Bone marrow (tissue), 2 donors: ENCODE measurements at places on chromosomes 2 and 18.

DNA sequence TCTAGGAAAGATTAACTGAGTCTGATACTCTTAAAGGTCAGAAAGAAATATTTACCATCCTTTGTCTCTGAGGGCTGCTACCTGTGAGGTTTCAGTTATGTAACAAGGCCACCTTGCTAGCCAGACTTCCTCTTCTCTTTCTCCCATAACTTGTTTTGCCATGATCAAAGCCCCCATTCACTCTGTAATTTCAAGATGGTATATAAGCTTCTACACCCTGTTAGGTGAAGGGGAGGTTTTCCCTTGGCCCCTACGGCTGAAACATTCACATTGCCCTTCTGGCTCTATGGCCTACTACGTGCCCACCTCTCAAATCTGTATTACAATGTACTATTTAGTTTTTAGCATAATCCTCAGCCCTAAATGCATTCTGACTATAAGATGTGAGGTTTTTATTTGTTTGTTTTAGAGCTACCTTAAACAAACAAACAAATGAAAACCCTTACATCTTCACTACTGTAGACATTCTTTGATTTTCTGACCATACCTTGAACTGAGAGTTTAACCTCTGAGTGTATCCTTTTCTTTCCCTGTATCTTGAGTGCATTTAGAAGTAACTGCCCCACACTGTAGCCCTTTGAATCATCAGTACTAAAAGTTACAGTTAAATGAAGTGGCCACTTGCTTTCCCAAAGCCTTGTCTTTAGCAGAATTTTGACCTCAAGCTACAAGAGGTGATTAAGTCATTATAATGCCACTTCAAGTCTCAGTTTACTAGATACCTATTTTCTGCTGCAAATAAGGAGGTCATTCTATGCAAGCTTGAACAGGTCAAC is 332.2 kb downstream of the SOCS6 start:
- no peak for DNase-seq

DNA sequence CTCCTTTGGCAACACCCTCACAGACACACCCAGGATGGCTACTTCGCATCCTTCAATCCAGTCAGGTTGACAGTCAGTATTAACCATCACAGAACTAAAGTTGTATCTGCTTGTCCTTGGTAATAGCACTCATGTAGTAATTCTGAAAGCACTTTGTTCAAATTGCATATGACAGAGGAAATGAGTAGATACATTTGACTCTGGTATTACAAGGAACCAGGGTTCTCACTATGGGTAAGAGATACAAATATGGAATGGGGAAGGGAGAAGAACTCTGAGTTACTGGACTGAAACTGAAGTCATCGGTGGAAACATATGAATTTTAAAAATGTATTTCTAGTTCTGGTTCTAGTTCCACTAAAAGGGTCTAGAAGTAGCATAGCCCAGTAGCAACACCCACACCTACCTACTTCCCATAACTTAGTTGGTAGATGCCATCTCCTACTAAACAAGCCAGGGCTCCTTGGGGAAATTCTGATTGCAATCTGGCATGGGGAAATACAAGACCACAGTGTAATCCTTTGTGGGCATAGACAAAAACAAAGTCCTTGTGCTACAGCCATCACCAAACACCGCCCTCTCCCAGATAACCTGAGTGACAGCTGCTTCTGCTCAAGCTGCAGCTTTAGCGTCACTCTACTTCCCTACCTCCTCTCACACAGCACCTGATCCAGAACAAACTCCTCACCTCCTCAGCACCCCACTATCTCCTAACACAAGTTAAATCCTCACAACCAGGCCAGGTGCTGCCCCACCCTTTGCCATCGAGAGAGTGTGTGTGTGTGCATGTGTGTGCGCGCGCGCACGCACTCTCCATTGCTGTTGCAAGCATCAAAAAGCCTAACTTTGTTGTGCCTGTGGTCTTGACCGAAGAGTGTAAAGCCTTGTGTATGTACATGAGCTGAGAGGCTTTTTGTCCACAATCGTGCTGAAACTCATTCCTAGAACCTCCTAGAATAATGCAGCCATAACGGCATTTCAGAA is 31.4 kb upstream of the CD226 start:
- no peak for DNase-seq

GRCh38 chr18:74512321-74513053 is 16.3 kb downstream of the CNDP2 start:
- DNase-seq = no peak

- DNase-seq = no peak
Measured at GRCh38 chr2:188330316-188331053, 38.8 kb downstream of the GULP1 start.

DNA sequence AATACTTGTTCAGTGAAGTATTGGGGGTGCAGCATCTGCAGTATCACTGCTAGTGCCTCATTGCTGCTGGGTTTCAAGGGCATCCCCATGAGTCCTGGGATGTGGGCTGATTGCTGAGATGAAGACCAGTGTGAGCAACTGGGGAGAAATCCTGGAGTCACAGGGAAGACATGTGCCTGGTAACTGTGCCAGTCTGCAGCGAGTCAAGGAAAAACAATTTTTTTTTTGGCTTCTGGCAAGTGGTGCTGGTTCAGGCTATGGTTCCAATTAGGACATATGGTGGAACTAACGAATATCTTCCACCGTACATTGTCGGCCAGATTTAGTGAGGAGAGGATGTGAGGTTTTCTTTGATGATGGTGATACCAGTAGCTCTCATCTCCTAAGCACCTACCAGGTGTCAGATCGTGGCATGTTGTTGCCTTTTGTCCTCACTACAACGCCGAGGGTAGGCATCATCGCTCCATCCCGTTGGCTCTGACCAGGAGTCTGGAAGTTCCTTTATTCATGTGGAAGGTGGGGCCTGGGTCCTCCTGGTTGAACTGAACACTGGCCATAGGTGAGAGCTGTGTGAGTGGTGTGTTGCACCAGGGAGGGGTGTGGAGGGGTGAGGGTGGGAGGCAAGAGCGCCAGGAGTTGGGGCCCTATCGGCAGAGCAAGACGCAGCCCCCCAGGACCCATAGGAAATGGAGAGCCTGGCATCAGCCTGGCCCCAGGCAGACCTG is 118.0 kb upstream of the HS6ST1 start:
- DNase-seq = no peak

GRCh38 chr2:238875101-238875470 is 27.2 kb downstream of the TWIST2 start:
- DNase-seq = no peak

DNA sequence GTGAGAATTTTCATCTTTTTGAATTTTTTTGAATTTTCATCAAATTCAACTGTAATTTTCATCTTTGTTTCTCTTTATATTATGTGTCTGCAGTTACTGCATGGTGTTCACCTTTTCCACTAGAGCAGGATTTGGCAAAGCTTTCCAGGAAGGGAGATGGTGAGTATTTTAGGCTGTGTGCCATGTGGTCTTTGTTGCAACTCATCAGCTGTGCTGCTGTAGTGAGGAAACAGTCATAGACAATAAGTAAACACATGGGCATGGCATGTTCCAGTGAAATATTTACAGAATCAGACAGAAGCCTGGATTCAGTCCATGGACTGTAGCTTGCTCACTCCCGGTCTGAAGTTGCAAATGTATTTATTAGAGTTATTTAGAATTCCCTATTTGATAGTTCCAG is 120.4 kb downstream of the DCDC2C start:
- no peak for DNase-seq

- DNase-seq = no peak
Measured at GRCh38 chr2:47221946-47222345, 66.8 kb upstream of the STPG4 start.

GRCh38 chr18:4549164-4549872 is 94.2 kb upstream of the DLGAP1 start:
- no peak for DNase-seq

GRCh38 chr18:32461709-32462272 is 8.9 kb downstream of the GAREM1 start:
- no peak for DNase-seq

- no peak for DNase-seq
Measured at GRCh38 chr2:55618025-55618274, 528 bp upstream of the PPP4R3B start.
